ENCODE measurements at places on chromosomes 2 and 18. TPM values are rescaled to one million over a fixed set of nuclear protein-coding genes. Genes with fewer than 3 reads are reported as not detected.

DNA sequence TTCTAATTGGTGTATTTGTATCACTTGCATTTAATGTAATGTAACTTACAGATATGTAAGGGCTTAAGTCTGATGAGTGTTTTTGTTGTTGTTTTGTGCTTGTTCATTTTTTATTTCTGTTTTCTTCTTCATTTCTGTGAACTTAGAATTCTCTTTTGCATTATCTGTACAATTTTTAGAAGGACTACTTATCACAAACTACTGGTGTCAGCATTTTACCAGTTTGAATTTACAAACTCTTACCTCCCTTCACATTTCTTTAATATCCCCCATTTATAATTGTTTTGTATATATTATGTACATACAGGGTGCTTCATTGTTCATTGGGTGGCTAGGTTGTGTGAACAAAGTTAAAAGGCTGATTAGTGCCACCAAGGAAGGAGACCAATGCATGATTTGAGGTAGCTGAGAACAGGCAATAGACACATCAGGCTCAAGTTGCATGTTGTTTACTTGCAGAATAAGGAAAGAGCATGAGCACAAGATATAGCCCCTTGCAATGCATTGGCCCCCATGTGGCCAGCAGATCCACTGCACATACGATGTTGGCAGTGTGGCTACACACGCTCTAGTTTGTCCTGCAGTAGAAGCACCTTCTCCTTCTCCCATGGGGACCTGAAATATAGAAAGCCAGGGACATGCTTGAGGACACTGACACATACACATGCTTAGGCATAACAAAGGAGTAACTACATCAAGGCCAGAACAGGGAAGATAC is 198.2 kb downstream of the CD8B2 start:
- no peak overlapping the region for H3K27ac ChIP-seq
- no peaks in the 10 kb centered on the region for H3K27me3 ChIP-seq
- DNase-seq, result no peak

DNA sequence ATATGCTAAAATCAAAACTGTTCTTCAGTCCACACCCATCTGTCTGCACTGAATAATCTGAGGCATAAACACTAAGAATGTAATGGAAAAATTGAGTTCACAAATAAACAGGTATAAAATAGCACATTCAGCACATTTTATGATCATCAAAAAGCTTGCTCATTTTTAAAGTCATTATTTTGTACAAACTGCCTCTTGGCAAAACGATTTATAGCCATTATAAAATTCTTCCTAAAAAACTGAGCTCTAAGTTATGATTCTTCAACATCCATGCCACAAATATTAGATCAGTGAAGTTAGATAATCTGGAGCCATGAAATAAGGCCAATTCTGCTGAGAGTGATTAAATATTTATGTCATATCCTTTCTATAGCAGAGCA is 233.5 kb downstream of the DYM start:
- no peaks in the 10 kb centered on the region for H3K36me3 ChIP-seq
- H3K27ac ChIP-seq, result no peak overlapping the region
- no peaks in the 10 kb centered on the region for H3K27me3 ChIP-seq
- no peak overlapping the region for H3K4me3 ChIP-seq
- no peaks in the 10 kb centered on the region for H3K4me1 ChIP-seq
- no peak for DNase-seq

DNA sequence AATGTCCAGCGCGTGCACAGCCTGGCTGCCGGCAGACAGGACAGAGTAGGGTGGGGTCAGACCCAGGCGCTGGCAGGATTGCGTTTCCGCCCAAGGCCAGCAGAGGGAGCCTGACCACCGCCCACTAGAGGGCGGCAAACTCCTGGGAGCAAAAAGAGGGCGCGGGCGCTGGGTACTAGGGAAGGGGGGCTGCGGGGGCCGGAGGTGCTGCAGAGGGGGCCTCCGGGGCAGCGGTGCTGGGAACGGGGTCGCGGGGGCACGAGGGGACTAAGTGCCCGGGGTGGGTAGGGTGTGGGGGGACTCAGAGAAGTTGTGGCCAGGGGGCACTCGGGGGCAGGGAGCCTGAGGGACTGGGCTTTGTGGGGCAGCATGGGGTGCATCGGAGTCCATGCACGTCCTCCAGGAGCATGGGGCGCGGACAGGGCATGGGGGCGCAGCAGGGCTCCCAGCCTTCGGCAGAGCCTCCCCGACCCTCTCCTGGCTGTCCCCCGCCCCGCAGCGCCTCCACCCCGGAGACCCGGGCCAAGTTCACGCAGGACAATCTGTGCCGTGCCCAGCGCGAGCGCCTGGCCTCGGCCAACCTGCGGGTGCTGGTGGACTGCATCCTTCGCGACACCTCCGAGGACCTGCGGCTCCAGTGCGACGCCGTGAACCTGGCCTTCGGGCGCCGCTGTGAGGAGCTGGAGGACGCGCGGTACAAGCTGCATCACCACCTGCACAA is 3.2 kb downstream of the TEKT4 start:
- H3K27ac ChIP-seq, result no peak overlapping the region
- peaks cover 6% of the 10 kb centered on the region for H3K4me1 ChIP-seq
- no peaks in the 10 kb centered on the region for H3K27me3 ChIP-seq
- no peak overlapping the region for H3K4me3 ChIP-seq

DNA sequence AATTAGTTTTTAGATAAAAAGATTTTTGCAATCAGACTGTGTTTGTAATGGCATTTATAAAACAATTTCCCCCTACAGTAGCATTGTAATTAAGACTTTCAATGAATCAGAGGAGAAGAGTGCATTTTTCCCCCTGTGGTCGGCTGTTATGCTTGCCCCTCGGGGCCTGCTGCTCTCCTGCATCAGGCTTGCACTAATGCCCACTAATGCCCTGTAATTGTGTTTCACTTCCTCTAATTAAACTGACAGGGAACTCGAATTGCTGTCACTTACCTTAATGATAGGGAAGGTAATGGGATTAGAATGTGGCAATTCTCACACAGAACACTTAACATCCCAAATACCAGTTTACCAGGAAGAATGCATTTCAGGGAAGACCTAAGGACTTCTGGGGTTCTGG is 61.2 kb upstream of the LRRTM1 start:
- no peak overlapping the region for H3K27ac ChIP-seq
- no peaks in the 10 kb centered on the region for H3K4me1 ChIP-seq
- H3K36me3 ChIP-seq, result no peaks in the 10 kb centered on the region
- no peaks in the 10 kb centered on the region for H3K27me3 ChIP-seq
- no peak overlapping the region for H3K4me3 ChIP-seq

SAG gene
- total RNA-seq, result not detected

MPP4 gene
- total RNA-seq, result 5.3 TPM

INHBB gene
- total RNA-seq, result 0.09 TPM

FHL2 gene
- 190 TPM for total RNA-seq

CCDC121 gene
- total RNA-seq, result 2.9 TPM

All from SJSA1 (cell line).